WTC11 (cell line): ENCODE measurements at places on chromosomes 12 and 14.

DNA sequence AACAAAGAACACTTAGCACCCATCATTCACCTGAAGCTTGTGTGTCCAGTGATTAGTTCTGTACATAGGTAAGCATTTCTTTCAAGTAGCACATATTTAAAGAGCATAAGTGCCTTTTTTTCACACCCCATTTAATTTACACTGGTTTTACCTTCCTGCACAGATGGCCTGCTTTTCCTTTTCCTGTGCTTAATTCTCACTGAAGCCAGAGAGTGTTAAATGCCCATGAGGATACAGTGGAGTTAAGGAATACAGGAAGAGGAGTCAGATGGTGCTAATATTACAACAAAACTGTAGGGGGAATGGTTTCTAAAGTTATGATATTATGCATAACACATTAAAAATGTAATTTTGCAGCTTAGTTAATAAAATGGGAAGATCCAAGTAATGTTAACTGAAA, 31.0 kb upstream of the SLC38A1 start:
- no peak for DNase-seq

- DNase-seq, result no peak
Observed at GRCh38 chr12:53575502-53576249, 50.5 kb downstream of the ATF7 start.

DNA sequence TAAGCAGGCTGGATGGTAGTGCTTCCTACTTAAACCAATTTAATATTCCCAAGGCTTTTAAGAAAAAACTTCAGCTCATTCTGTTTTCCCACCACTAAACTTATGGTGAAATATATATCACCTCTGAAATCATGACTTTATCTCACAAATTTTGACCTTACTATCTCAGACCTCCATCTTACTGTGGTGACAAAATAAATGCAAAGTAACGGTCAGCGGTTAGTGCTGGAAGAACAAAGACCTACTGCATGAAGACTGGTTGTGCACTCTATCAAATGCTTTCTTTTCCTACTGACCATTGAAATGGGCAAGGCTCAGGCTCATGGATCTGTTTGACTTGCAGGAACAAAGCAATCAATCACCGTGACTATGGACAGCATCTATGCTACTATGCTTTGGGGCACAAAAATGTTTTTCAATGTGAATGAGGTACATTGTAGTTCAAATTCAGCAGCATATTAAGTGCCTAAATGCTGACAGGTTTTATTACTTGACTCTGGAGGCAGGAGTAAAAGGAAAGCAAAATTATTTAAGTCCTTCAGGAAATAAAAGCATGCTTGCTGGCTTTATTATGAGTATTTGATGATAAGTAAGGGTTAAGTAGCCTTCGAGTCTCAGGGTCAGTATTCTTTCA, 43.1 kb upstream of the GTF2A1 start:
- DNase-seq, result no peak

- DNase-seq, result no peak
Observed at GRCh38 chr12:19778797-19779196, 339.5 kb downstream of the AEBP2 start.

DNA sequence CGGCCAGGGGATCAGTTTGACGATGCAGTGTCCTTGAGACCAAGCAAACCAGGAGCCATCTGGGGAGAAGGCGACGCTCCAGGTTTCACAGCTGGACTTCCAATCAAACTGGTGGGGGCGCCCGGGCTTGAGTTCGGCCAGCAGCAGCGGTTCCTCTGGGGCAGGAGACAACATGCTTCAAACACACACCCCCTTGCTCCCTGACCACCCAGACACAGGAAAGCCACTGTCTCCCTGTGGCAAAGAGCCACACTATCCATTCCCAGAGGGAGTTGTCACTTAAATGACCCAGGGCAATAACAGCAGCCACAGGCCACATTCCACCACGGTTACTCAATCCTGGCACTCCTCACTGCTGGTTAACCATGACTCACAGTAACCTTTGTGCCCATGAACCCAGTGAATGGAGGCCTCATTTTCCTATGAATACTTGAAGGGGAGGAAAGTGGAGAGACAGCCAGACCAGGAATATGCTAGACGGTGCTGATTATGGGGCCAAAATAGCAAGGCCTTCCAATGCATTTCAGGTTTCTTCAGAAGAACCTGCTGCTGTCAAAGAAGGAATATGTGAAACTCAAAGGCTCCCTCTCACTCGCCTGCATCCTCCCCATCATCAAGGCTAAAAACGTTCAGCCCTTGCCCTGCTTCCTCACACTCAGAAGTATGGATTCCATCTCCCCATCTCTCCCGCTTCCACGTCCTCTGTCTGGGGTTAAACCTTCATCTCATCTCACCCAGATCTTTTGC, 8.5 kb downstream of the WSB2 start:
- DNase-seq, result no peak

DNA sequence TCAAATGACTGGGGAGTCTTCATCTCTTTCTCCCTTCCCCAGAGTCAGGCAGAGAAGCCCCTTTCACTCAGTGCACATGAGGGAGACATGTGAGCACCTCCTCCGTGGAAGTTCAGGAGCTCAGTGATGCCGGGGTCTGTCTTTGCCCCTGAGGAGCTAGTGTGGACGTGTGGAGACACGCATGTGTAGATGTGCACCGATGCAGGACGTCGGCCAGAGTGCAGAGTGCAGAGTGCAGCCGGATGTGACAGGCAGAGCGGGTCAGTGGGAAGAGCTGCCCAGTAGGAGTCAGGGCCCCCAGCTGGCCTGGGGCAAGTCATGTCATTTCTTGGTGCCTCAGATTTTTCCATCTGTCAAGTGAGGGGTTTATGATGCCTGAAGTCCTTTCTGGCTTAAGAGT, 20.7 kb downstream of the TSPAN9 start:
- no peak for DNase-seq
